ENCODE measurements at places on chromosomes 4 and X.

GRCh38 chr4:1836650-1837049, 19.3 kb downstream of the LETM1 start:
- DNase-seq, result no peak

- DNase-seq, result no peak
Observed at GRCh38 chr4:36446275-36446674, 164.9 kb downstream of the DTHD1 start.

DNA sequence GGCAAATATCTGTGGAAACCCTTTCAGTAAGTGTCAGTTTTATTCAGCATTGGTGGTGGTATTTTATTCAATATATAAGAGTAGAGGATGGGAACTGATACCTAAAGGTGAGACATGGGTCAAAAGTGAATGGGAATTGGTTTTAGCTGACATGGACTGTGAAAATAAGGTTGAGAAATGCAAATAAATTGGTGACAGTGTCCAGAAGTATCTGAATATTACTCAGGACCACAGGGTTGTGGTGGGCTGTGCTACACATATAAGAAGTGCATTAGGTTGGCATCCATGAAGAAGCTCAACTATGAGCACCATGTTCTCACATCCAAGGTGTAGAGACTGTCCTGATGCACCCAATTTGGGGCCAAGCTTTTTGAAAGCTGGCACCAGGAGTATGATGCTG, 45.0 kb downstream of the ETDC start:
- DNase-seq, result no peak

DNA sequence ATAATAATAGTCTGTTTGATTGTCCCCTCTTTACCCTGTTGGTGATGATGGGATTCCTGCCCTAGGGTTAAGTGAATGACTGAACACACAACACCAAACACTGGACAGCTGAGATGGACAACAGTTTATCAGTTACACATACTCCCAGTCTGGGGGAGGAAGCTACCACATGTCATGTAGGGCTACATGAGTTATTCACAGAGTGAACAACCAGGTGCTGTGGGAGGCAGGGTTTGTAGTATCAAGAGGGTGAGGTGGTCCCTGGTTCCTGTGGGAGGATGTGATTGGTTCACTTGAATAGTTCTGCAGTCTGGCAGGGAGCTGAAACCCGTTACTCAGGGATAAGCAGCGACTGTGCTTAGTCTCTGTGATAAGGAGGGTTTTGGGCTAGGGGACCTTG, 88.8 kb upstream of the AP1S2 start:
- DNase-seq, result peak; percentile 33

GRCh38 chr4:1472148-1472797, 66.0 kb upstream of the NKX1-1 start:
- DNase-seq, result no peak

DNA sequence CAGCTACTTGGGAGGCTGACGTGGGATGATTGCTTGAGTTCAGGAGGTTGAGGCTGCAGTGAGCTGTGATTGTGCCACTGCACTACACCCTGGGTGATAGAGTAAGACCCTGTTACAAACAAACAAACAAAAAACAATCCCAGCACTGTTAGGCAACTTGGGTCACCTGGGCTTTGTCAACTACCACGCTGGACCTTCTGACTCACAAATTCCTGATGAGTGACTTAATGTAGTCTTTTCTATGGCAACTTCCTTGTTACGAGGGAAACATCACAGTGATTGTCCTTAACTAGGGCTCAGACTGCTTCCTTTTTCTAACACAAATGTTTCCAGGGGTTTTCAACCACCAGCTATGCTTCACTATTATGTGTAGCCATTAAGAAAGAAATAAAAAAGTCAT, 128.8 kb upstream of the GPC4 start:
- no peak for DNase-seq

DNA sequence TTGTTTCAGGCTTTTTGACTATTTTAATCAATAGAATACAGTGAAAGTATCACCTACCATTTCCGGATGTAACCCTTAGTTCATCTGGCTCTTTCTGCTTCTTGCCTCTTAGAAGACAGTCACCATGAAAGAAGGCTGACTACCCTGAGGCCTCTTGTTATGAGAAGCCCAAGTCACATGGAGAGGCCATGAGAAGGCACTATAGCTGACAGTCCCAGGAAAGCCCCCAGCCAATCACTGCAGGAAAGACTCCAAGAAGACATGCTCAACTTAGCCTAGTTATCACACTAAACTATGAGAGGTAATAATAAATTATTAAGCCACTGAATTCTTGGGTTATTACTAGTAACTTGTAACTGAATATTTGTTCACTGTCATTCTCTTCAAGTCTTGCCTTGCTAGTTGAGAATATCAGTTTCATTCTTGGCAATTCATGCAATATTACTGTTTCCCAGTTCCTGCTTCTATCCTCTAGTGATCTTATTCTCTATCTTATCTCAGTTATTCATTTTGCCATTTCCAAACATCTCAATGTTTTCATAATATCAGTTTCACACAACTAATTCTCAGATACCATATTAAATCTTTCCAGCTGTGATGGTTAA, 57.1 kb upstream of the GUCY1A1 start:
- DNase-seq, result no peak
